Stimulated activated CD8-positive, alpha-beta memory T cell treated with anti-CD3 and anti-CD28 coated beads, Interleukin-4, amount 100 ng/mL, for 48 hours (primary cell): ENCODE measurements at places on chromosomes 1 and 21.

GRCh38 chr1:198271467-198271866 is 114.7 kb downstream of the NEK7 start:
- DNase-seq: no peak

GRCh38 chr1:26089125-26089524 is 21.7 kb upstream of the TRIM63 start:
- no peak for DNase-seq

GRCh38 chr1:232655028-232655745 is 25.3 kb upstream of the SIPA1L2 start:
- no peak for DNase-seq

- DNase-seq: no peak
These were observed 10.6 kb downstream of the PLA2G2F start for GRCh38 chr1:20149601-20150325.

DNA sequence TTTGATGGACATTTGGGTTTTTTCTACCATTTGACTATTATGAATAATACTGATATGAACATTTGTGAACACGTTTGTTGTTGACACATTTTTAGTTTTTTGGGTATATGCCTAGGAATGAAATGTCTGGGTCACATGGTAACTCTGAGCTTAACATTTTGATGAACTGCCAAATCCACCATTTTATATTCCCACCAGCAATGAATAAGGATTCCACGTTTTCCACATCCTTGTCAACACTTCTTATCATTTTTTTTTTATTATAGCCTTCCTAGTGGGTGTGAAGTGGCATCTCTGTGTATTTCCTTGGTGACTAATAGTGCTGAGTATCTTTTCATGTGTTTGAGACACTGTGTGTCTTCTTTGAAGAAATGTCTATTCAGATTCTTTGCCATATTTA is 67.6 kb downstream of the RASAL2 start:
- no peak for DNase-seq

- no peak for DNase-seq
These were observed 87.6 kb downstream of the CNIH3 start for GRCh38 chr1:224703702-224704101.

- DNase-seq: no peak
These were observed 1817.1 kb downstream of the BRINP3 start for GRCh38 chr1:188660572-188660971.

DNA sequence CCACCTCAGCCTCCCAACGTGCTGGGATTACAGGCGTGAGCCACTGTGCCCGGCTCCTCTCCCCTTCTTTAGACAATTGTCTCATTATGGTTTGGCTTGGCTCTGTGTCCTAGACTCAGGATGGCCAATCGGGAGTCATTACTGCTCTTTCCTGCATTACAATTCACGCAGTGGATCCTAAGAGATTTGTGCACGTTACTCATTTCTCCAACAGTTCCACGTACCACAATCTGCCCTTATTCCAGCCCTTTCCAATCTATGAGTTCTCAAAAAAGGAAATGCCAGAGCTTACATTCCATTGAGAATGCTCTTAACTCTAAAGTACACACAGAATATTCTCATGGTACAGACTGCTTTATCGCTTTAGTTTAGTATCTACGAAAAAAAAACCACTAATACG is 357.0 kb downstream of the GPATCH2 start:
- DNase-seq: no peak

DNA sequence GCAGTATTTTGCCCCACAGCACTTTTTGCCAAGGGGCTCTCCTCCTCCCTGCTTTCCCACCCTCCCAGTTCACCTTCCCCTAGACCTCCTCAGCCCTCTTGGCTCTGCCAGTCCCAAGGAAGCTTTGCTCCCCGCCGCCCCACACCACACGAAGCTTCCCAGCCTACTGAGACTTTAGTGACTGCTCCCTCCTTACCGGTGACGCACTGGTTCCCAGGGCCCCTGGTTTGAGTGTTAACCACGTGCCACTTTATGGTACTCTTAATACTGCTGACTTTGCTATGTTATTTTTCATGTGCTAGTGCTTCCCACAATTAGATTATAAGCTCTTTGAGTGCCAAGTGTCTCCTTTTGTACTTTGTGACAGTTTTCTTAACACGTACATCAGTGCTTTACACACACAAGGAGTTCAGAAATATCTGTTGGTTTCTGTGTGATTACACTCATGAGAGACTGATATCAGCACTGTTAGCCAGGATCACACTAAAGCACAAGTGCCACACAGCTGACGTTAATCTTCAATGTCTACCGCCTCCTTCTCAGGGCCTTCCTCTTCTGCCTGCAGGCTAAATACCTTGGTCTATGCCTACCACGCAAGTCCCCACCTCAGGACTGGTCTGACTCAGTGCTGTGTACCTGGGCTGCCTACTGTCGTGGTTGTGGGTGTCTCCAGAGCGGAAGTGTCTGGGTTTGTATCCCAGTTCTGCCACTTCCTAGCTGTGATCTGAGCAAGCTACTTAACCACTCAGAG is 61.0 kb downstream of the DNTTIP2 start:
- peak; percentile 32 for DNase-seq

GRCh38 chr1:5821540-5822176 is 170.6 kb downstream of the NPHP4 start:
- no peak for DNase-seq

DNA sequence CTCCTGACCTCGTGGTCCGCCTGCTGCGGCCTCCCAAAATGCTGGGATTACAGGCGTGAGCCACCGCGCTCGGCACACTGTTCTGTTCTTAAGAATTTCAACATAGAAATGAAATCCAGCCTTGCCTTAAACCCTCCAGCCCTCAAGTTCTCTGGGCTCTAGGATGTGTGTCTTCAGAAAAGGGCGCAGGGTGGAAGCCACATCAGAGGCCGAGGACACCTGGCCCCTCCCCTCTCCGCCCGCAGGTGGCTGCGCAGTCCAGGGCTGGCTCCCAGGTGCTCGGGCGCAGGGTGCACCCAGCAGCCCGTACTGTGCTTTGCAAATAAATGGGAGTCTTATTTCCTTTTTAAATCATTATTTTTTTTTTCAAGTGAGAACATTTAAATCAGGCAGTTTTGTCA is 2.0 kb upstream of the C1orf174 start:
- no peak for DNase-seq

GRCh38 chr1:245166471-245166885 is 11.7 kb downstream of the KIF26B start:
- DNase-seq: no peak

DNA sequence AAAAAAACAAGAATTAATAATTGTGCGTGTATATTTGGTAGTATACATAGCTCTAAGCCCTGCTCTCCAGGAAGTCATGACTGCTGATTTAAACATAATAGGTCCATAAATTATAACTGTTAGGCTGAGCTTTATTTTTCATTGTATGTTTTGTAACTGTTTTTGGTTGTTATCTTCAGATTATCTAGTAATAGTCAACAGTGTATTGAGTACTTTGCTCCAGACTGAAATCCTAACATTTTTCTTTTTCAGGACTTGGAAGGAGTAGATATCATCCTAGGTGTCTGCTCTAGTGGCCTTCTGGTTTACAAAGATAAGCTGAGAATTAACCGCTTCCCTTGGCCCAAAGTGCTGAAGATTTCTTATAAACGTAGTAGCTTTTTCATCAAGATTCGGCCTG is 90.9 kb downstream of the TMEM200B start:
- no peak for DNase-seq

- DNase-seq: no peak
These were observed 13.1 kb downstream of the C1orf115 start for GRCh38 chr1:220703305-220703704.

DNA sequence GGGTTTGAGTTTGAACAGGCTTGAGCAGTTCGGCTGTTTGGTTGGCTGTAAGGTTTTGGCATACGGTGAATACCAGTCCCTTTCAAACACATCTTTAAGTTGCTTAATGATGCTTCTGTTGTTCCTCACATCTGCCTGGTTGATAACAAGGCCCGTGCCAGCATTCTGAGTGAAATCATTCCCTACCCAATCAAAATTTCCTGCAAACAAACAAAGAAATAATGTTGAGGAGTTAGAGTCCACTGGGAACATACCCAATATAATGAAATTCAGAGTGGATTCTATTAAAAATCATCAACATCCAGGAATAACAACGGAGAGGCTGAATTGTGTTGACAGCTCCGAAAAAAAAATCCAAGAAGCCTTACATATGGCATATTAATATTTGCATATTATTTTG is 91.0 kb upstream of the MAP1LC3C start:
- DNase-seq: no peak

DNA sequence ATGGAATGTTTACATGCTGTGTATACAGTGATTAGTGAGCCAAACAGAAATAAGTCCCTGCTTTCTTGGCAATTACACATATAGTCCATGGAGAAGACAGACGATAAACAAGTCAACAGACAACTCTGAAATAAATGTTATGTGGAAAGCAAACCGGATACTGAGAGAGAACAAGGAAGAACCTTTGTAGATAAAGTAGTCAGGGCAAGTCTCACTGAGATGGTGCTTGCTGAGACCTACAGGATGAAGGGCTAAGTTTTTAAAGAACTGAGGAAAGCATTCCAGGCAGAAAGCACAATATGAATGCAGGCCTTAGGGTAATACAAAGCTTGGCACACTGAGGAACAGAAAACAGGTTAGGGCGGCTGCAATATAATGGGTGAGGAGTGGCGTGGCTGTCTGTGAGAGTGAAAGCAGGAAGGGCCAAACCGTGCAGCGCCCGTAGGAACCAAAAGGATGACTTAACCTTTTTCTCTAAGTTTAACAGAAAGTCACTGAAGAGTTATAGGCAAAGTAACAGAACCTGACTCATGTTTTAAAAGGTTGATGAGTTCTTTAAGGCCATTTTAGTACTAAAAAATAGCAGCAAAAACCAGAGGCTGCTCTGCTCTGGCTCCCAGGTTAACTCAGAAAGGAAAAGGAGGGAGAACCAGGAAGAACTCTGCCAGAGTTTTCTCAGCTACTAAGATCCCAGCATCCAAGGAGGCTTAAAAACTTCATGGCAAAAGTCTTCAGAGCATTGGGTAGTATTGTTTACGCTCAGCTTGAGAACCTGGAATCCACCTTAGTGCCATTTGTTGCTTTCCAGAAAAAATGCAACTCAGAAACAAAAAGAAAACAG is 8.7 kb upstream of the TTF2 start:
- DNase-seq: no peak

DNA sequence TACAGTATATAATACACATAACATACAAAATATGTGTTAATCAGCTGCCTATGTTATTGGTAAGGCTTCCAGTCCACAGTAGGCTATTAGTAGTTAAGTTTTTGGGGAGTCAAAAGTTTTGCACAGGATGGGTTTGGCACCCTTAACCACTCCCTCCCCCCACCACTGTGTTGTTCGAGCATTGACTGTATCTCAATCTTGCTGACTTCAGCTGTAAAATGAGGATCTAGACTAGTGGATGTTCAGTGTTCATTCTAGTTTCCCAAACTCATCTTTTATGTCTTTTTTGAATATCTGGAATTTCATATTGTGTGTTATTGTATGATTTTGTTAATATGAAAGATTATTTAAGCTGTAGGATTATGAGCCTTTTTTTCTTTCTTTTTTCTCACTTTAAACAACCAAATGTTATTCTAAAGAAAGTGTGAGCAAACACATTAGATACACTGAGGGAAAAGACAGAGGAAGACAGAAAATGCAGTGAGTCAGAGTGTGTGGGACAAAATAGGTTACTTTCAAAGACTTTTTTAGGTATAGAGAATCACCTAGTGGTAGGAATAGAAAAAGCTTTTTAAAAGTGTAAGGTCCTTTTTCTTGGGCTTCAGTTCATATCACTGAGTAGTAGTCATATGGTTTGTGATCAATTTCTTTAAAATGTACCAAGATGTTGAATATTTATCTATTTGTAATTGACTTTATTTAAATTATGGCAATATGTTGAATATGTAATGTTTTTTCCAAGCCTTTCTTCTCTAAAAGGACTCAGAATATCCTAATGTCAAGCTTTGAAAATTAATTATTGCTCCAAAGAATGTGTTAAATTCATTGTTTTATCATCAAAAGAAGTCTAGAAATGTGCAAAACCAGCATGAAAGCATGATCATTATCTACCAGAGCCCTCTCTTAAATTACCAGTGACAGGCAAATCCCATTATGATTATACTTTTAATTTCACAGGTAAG is 17.9 kb upstream of the CENPF start:
- no peak for DNase-seq

GRCh38 chr1:8665833-8666232 is 151.6 kb downstream of the RERE start:
- DNase-seq: no peak

- no peak for DNase-seq
These were observed 254.8 kb downstream of the LTN1 start for GRCh38 chr21:28737674-28738419.

GRCh38 chr1:207993477-207994445 is 82.8 kb upstream of the CD34 start:
- no peak for DNase-seq

GRCh38 chr1:150066838-150067183 is 765 bp upstream of the VPS45 start:
- DNase-seq: peak; percentile 69

GRCh38 chr21:44090325-44090724 is 16.9 kb upstream of the PWP2 start:
- DNase-seq: peak; percentile 23

DNA sequence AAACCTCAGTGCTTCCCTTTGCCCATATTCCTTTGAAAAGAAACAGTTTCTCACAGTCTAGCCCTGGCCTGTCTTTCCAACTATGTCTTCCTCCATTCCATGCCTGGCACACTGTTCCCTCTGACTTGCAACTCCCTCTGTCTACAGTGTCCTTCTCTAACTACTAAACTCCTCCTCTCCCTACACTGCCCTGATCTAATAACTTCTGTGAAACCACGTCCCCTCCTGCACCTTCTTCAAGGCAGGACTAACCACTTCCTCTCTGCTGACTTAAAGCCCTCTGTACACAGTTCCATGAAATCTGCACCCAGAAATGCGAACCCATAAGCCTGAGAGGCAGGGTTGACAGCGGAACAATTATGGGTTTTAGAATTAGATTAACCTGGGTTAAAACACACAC is 62.2 kb upstream of the ATP1B1 start:
- DNase-seq: peak; percentile 43

- no peak for DNase-seq
These were observed 7.9 kb downstream of the CSTB start for GRCh38 chr21:43767984-43768867.

DNA sequence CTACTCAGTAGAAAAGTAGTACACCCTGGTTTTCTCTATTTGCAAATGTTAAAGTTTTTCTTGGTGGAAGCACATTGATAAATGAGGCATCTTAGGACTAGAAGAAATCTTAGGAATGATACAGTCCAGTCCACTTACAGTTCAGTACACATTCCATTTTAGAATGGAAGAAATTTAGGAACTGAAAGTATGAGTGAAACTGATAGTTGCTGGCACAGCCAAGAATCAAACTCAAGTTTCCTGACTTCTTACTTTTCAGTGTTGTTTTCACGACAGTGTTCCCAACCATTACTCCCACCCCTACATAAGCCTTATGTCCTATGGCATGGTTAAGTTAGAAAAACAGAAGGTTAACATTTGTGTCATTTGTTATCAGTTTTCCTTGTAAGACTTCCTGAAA is 258.5 kb downstream of the BACH1 start:
- no peak for DNase-seq

- no peak for DNase-seq
These were observed 51.1 kb downstream of the GLUL start for GRCh38 chr1:182340233-182341058.
